Esophagus squamous epithelium (tissue), 5 donors: ENCODE measurements at places on chromosomes 3 and 15.

GRCh38 chr15:88623061-88623460 is 1.9 kb downstream of the AEN start:
- no peak for DNase-seq

DNA sequence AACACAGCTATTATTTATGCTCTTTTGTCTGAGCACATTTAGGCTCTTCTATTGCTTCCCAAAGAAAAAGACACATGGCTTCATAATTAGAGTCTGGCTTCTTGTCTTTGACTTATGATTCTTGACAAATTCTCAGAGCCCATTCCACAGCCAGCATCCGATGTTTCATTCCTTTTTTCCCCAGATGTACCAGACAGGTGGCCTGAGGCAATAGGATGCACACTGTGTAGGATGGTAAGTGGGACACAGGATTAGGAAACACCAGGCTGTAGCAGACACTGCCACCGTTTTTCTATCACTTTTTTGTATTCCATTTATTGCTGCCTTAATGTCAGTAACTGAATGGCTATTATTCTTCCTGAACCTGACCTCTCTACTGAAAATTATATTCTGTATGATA is 188.9 kb upstream of the CDIN1 start:
- DNase-seq, result no peak

DNA sequence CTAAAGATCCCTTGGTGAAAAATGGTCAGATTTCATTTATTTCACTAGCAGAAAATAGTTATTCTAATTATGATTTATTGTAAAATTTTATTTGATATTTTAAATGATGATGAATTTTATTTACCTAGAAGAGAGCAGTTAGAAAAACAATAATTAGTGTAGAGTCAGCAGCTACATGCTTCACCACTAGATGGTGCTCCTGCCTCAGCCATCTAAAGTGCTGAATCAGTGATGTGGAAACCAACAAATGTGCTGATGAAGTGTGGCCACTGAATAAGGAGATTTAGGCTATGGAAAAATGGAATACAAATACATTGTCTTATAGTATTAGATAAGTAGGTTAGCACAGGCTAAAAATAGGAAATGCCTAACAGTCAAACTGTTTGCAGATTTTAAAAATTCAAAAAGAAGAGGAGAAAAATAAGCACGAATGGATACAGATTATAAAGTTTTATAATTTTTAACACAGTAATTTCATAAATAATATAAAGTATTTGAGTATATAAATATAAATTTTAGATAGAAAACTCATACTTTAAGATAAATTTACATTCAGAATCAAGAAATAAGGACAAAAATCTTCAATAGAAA is 109.8 kb downstream of the PPP2R3A start:
- no peak for DNase-seq

DNA sequence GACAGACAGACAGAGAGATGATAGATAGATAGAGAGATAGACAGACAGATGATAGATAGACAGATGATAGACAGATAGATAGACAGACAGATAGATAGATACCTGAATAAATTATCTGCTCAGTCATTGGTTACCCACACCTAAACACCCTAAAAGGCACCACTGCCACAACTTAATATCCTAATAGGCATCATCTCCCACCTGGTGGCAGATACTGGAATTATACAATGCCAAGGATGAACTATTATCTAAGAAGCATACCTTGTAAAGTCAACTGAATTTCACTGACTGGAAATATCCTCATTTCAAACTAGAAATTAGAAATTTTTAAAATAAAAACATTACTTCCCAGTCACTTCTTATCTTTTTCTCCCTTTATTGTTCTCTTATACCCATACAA is 19.4 kb upstream of the ATP8B4 start:
- no peak for DNase-seq

DNA sequence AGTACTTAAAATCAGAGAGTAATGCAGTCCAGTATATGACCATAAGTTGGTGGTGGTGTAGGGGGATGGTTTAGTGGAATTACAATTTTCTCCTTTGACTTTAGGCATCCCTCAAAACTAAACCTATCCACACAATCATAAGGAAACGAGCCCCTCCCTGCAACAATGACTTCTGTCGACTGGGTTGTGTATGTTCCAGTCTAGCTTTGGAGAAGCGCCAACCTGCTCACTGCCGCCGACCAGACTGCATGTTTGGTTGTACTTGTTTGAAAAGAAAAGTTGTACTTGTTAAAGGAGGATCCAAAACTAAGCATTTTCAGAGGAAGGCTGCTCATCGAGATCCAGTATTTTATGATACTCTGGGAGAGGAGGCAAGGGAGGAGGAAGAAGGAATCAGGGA is 52.8 kb downstream of the MGA start:
- no peak for DNase-seq

DNA sequence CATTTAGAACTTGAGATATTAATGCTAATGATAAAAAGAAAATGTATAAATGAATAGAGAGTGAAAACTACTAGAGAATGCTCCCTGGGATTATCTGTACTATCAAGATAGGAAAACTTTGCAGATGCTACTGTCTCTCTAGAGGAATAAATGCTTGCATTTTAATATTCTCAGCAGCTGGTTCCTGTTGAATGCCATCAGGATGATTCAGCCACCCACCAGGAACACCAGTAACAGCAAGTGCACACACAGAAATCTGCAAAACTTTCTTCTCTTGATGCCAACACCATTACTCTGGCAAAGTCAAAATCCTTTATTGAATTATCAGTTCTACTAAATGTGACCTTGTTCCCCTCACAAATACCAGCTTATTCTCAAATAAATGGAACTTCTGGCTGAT is 148.4 kb downstream of the TIGIT start:
- no peak for DNase-seq

GRCh38 chr3:32226875-32227500 is 11.5 kb upstream of the CMTM8 start:
- no peak for DNase-seq

GRCh38 chr15:100461049-100461448 is 67.7 kb downstream of the CERS3 start:
- no peak for DNase-seq

GRCh38 chr15:94287794-94288246 is 56.5 kb downstream of the MCTP2 start:
- no peak for DNase-seq

DNA sequence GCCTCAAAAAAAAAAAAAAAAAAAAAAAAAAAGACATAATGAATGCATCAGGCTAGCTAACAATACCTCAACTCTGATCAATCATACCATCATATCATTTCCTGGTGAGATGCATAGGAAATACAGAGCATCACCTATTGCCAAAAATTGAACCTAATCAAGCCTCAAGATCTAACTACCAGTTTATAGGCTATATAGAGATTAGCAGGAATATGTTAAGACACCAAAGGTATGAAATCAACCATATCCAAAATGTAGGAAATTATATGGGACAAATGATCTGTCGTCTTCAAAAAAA is 387 bp upstream of the VPS33B start:
- no peak for DNase-seq

GRCh38 chr3:81394651-81395524 is 366.6 kb downstream of the GBE1 start:
- no peak for DNase-seq

- DNase-seq, result no peak
These were observed 280.3 kb downstream of the MAGI1 start for GRCh38 chr3:65758438-65758837.
